ENCODE measurements at places on chromosomes 16 and 17. TPM values are rescaled to one million over a fixed set of nuclear protein-coding genes. Genes with fewer than 3 reads are reported as not detected.

- DNase-seq, result no peak
These were observed 30.4 kb downstream of the TEX2 start for GRCh38 chr17:64232466-64233262.

DNA sequence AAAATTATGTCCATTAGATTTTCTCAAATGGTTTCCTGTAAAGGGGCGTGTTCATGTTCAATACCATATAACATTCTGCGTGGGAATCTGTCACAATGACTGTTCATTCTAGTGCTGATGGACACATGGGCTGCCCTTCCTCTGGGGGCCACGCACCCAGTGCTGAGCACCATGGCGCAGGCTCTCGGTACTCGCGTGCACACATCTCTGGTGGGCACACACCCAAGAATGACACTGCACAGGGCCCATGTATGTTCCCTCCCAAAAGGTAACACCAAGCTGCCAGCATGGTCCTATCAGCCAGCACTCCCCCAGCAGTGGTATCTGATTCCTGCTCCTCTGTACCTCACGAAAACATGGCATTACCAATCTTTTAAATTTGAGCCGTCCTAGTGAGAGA lies 13.7 kb downstream of the B9D1 start:
- DNase-seq, result no peak

DNA sequence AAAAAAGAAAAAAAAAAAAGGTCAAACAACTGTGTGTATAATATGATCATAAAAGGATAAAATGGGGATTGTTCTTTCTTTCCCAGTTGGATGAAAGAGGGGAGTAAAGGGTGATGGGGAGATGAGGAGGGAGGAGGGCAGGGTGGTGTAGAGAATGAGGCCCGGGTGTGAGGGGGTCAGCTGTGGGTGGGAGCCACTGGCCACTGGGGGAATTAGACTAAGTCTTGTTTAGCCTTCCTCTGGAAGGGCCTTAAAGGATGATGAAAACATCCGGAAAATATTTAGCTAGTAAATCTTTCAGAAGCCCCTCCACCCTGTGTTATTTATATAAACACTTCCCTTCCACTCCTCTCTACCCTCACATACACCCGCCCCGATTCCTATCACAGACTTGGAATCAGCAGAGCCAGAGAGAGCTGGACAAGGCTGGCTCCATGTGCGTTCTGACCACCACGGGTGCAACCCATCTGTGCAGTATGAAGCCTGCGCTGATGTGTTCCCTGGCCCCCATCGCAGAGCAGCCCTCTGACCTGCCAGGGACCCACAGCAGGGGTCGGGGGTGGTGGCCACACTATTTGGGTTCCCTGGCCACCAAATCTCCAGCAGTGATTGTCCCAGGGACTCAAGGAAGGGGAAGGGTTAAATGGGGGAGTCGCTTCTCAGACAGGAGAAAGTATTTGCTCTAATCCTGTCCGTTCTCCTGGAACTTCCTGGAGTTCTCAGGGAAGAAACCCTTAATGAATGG lies 72.7 kb downstream of the GAS7 start:
- no peak for DNase-seq

- no peak for DNase-seq
These were observed 13.7 kb downstream of the WNT9B start for GRCh38 chr17:46865100-46865499.

GRCh38 chr17:36920032-36921005 lies 17.0 kb upstream of the LHX1 start:
- DNase-seq, result no peak

- no peak for DNase-seq
These were observed 45.8 kb upstream of the CDRT4 start for GRCh38 chr17:15513058-15513791.

GRCh38 chr16:86889974-86890373 lies 311.6 kb downstream of the FOXL1 start:
- no peak for DNase-seq

DNA sequence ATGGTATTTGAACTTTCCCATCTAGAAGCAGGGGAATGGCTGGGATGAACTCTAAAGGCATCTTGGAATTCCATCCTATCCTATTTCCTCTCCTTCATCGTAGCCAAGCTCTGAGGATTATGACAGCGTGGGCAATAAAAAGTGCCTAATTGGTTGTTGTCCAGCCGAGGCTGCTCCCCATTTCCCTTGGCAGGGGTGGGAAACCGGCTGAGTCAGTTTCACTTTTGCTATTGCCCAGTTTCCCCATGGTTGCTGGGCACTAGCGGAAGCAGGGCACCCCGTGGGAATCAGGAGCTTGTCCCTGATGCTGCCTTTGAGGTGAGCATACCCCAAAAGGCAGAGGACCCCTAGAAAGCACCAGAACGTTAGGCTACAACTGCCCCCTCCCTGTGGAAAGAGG lies 13.8 kb upstream of the SP2 start:
- no peak for DNase-seq

DNA sequence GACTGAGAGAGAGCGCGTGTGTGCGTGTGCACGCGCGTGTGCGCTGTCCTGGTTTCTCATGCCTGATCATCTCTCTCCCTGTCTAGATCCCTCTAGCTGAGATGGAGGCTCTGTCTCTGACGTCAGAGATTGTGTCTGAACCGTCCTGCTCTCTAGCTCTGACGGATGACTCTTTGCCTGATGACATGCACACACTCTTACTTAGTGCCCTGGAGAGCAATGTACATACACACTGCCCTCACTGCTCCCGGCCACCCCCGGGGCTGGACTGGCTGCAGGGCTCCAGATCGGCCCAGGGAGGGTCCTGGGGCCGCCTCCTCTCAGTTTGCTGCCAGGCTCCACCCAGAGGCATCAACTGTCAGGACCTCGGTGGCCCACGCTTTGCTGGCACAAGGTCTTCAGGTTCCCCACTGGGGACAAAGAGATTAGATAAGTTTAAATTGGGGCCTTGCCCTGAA lies 13.1 kb upstream of the ABCC3 start:
- DNase-seq, result no peak

DNA sequence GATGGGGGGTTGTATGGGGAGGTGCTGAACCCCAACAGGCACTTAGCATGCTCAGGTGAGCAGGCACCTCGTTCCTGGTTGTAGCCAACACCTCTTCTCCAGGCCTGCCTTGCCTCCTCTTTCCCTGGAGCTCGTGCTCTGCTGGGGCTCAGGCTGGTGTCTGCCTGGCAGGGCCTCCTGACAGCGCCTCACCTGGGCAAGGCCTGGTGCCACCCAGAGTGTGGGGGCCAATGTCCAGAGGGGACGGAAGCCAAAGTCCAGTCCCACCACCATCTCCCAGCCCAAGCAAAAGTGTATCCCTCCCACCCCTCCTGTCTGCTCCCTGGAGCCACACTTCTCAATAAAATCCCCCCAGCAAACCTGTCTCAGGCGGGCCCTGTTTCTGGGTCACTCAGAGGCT lies 304.2 kb upstream of the TNRC6C start:
- DNase-seq, result no peak

GRCh38 chr16:88703486-88704309 lies 2.5 kb downstream of the RNF166 start:
- no peak for DNase-seq

DNA sequence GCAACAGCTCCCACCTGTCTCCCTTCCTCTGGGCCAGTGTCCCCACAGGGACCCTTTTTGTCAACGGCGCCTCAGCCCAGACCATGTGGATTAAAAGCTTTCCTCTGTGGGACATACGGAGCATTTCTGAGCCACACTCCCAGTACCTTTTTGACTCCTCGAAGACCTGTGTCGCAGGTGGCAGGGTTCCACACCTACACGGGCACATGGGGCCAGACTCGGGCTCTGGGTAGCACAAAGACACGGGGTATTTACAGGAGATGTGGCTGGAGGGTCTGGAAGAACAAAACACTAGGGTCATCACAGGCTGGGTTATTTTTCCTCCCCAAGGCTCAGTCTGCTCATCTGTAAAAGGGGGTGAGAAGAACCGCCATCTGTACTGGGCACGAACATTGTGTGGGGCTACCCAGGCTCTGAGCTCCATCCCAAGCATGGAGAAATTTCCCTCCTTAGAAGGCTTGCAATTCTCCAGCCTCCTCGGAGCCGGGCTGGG lies 32.5 kb upstream of the SNN start:
- DNase-seq, result no peak

- peak; percentile 4 for DNase-seq
These were observed 39.3 kb downstream of the MEAK7 start for GRCh38 chr16:84465154-84465553.

GRCh38 chr16:61770301-61770700 lies 265.9 kb downstream of the CDH8 start:
- DNase-seq, result no peak

GRCh38 chr17:31400481-31400950 lies 9.0 kb downstream of the RAB11FIP4 start:
- no peak for DNase-seq

DNA sequence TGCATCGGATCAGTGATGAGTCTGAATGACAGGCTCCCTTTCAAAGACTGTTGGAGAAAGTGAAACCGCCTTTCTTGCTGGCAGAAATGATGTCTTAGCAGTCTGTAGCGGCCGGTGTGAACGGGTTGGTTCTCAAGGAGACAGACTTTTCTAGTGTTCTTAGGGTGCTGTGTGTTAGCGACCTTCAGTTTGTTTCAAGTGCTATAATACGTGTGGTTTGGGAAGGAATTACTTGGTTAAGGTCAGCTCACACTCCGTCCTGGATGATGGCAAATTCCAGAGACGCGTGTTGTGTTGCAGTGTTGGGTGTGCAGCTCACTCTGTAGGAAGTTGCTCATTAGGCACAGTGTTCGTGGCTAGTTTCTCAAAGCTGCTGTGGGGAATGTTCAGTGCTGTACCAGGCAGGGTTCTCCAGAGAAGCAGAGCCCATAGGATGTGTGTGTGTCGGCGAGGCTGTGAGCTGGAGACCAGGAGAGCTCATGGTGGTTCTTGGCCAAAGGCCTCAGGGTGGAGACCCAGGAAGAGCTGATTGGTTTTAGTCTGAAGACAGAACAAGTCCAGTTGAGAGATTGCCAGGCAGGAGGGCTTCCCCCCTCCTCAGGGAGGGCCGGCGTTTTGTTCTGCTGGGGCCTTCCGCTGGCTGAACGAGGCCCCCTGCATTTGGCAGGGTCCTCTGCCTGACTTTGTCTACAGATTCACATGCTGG lies 37.6 kb downstream of the ZNF750 start:
- DNase-seq, result no peak

- no peak for DNase-seq
These were observed 287.2 kb upstream of the HSBP1 start for GRCh38 chr16:83520596-83520995.

DNA sequence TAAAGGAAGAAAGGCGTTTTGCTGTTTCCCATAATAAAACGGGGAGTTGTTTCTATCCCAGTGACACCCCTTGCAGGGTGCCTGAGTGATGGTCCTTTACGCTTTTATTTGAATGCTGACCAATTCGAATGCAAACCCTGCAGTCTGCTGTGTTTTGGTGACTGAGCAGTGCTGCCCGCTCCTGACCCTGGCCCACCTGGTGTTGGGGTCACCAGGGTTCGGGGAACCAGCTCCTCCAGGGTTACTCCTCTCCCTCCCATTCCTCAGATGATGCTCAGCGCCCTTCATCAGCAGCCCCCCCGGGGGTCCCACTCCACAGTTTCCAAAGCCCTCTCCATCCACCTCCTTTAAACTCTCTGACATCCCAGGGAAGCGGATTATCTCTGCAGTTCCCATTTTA lies 6.0 kb downstream of the CA4 start:
- no peak for DNase-seq

DNA sequence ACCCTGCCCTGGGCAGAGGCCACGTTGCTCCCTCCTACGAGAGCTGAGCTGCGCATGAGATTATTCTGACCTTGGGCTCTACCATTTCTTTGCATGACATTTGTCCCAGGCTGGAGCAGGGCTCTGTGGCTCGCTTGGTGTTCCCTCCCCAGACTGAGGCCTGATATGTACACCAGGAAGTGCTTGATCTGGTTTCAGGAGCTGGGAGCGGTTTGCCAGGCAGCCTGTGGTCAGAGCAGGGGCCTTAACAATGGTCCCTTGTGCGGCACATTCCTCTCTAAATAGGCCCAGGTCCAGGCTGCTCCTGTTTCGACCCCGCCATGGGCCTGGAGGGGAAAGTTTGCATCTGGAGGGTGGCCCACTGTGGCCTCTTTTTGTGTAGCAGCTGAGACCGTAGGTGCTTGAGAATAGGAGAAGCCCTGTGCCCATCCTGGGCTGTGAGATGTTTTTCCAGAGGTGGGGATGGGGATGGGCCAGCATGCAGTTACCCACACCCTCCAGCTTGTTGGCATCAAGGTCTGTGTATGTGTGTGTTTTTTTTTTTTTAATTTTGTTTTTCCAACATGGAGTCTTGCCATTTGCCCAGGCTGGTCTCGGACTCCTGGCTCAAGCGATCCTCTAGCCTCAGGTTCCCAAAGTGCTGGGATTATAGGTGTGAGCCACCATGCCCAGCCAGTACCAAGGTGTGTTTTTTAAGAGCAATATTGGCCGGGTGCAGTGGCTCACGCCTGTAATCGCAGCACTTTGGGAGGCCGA lies 253.9 kb downstream of the SEC14L1 start:
- no peak for DNase-seq

DNA sequence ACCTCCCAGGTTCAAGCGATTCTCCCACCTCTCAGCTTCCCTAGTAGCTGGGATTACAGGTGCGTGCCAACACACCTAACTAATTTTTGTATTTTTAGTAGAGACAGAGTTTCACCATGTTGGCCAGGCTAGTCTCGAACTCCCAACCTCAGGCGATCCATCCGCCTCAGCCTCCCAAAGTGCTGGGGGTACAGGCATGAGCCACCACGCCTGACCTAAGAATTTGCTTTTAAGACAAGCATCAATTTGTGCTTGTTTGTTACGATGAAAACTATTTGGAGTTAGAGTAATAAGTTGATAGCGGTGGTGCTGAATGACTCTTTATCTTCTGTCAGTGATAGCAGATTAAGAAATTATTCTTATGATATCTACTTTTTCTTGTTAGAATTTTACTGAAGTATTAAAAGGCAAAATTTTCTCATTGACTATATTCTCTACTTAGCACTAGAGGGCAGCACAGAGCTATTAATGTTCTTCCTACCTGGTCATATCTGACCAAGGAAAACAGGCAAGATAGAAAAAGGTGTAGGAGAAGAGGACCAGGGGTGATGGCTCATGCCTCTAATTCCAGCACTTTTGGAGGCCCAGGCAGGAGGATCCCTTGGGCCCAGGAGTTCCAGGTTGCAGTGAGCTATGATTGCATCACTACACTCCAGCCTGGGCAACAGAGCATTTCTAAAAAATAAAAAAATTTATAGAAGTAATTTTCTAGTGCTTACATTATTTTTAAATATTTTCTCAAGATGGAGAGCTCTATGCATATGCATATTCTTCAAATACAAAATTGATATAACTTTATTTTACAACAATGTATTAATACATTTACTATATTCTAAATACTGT lies 24.5 kb downstream of the STXBP4 start:
- DNase-seq, result no peak

Gene C16orf95
- 2.3 TPM for total RNA-seq

Gene ADGRG1
- total RNA-seq, result 99.1 TPM

Gene PLLP
- 49.1 TPM for total RNA-seq

Gene DHX58
- 7.8 TPM for total RNA-seq

Gene ABCC12
- total RNA-seq, result not detected

Gene CCT6B
- 4.6 TPM for total RNA-seq

Gene HOXB4
- total RNA-seq, result 8.7 TPM

Gene ANKRD40CL
- not detected for total RNA-seq

Gene MYH2
- total RNA-seq, result 0.12 TPM

Gene GNG13
- total RNA-seq, result not detected

Gene HS3ST3B1
- 4.4 TPM for total RNA-seq

Gene G6PC1
- total RNA-seq, result not detected

Gene TBC1D3L
- 10.8 TPM for total RNA-seq

Gene TNP2
- not detected for total RNA-seq

Gene KRTAP9-2
- total RNA-seq, result not detected

Data from omental fat pad (tissue), 4 donors.